Coronary artery (tissue), 2 donors: ENCODE measurements at places on chromosomes 12 and 14.
A peak's percentile ranks its signal among the peaks of the same experiment; 100 is the strongest.

- no peak for DNase-seq
Observed at GRCh38 chr14:93263416-93263815, 56.4 kb downstream of the UBR7 start.

DNA sequence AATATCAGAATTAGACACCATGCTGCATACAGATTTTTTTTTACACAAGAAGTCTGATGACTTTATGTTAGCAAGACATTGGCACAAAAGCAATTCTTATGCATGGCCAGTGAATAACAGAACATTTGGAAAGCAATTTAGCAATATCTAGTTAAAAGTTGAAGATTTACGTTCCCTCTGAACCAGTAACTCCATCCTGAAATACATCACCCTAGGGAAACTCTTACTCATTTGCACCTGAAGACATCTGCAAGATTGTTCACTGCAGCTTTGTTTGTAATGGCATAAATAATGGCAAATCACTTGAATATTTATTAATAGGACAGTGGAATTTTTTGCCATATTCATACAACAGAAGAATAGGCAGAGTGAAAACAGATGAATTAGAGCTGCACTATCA, 670.0 kb upstream of the NOVA1 start:
- DNase-seq, result no peak

- no peak for DNase-seq
Observed at GRCh38 chr14:92560106-92560865, 46.7 kb downstream of the RIN3 start.

DNA sequence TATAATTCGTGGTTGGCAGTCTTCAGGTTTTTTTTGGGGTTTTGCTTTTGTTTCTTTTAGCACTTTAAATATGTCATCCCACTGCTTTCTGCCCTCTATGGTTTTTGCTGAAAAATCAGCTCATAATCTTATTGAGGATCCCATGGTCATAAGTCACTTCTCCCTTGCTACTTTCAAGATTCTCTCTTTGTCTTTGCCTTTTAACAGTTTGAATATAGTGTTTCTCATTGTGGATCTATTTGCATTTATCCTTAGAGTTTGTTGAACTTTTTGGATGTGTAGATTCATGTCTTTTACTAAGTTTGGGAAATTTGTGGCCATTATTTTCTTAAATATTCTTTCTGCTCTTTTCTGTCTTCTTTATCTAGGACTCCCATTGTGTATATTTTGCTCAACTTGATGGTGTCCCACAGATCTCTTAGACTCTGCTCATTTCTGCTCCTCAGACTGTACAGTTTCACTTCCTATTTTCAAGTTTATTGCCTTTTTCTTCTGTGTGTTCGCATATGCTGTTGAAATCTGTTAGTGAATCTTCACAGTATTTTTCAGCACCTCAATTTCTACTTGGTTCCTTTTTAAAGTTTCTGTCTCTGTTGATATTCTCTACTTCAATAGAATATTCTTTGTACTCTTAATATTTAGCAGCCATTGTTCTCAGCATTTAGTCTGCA, 70.8 kb downstream of the WNK1 start:
- DNase-seq, result no peak

- no peak for DNase-seq
Observed at GRCh38 chr12:108482717-108483212, 32.3 kb upstream of the FICD start.

GRCh38 chr14:91170504-91171121, 56.7 kb downstream of the DGLUCY start:
- DNase-seq, result no peak

DNA sequence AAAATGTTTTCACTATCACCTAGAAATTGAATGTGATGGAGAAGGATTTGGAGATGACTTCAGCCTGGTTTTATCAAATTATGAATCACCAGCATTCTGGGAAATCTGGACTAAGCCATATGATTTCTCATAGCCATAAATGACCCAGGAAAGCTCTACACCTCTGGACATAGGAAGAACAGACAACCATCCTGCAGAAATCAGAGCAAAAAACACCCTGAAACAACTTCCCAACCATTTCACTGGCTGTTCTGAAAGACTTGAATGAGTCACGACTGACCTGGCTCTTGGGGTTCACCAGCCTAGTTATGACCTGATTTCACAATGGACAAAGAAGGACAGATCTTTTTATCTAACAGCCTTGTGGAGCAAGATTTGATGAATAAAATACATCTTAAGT, 123.8 kb downstream of the KCNH5 start:
- DNase-seq, result no peak

- DNase-seq, result no peak
Observed at GRCh38 chr14:94330857-94331256, 7.7 kb upstream of the SERPINA6 start.

GRCh38 chr14:77230914-77231313, 40.1 kb downstream of the NGB start:
- DNase-seq, result no peak

DNA sequence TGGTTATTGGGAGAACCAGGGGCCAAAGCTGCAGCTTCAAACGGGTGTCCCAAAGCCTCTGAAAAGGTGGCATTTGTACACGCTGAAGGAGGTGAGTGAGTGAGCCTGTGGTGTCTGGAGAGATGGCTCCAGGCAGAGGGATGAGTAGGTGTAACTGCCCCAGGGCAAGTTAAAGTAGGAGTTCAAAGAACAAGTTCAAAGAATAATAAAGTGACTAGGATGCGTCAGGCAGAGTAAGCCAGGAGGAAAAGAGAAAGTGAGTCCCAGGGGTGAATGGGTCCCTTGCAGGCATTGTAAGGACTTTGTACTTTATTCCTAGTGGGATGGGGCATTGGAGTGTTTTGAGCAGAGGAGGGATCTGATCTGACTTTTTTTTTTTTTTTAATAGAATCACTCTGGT, 201.4 kb upstream of the PWP1 start:
- no peak for DNase-seq

- DNase-seq, result no peak
Observed at GRCh38 chr12:1369938-1370500, 224.4 kb downstream of the FBXL14 start.

DNA sequence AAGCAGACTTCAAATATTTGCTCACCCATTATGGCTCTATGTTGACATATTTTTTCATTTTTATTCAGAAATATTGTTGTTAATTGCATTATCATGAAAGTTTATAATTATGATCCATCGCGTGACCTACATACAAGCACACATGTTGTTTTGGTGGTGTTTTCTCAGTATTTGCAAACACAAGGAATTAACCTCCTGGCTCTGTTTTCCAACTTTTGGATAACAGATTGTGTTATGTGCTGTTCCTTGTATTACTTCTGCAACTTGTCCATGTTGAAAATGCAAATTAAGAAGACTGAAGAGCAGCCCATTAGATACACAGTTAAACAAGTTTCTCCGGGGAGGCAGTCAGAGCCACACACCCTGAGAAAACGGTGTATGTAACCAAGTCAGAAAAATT, 201.2 kb downstream of the SEC23A start:
- no peak for DNase-seq

DNA sequence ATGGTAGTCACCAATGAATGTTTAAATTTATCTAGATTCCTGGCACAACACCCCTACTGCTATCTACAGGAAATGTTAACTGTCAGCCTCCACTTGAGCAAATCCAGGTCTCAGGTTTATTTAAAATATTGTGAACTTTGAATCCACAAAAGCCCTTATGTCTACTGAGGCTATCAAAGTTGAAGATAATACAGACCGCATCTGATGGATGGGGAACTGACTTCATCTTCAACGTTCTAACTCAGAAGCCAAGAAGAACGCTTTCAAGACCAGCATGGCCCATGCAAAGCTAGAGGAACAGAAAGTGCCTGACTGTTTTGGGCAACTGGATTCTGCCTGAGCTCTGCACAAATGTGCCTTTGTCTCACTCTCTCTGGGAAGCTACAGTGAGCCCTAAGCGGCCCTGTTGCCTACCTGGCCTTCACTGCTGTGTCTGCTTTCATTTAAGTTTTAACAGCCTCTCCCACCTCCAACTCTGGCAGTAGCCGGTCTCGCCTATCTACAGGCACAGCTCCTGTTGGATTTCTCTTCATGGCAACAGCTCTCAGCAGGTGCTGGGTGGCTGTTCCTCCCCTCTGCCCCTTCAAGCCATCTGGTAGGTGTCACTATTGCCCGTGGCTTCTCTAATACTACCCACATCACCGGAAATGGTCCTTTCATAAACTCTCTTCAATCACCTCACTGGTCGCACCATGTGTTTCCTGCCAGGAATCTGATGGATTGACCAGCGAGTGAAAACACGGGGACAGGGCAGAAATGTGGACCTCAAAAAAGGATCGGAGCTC, 112.1 kb upstream of the OVCH1 start:
- DNase-seq, result no peak

- peak; percentile 52 for DNase-seq
Observed at GRCh38 chr12:227286-227915, 13.4 kb upstream of the SLC6A12 start.

DNA sequence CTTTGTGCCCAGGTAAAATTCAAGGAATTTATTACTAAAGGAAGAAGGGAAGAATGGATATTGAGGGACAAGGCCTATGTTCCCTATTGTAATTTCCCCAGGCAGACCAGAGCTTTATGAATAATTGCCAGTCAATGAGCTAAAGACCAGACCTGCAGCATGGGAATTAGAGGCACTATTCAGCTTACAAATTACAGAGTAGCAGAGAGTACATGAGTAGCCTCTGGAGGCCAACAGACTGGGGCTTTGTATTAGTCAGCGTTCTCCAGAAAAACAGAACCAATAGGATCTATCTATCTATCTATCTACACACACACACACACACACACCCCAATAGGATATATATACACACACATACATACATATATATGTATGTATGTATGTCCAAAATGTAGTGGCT, 120.0 kb upstream of the RPH3A start:
- no peak for DNase-seq

DNA sequence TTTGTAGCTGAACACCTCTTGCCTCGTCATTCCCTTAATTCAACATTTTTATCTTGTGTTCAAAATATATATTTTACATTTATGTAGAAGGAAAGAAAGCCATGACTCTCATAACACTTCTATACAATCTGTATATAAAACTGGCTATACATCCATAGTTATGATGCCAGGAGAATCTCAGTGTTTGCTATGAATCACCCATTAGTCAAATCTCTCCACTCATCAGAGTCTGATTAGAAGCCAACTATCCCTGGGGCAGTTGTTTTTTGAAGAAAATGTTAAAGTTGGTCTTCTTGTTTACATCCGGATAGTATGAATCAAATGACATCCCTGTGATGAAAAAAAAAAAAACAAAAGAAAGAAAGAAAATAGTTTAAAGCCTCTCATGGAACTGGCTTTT, 503.9 kb downstream of the NELL2 start:
- DNase-seq, result no peak

DNA sequence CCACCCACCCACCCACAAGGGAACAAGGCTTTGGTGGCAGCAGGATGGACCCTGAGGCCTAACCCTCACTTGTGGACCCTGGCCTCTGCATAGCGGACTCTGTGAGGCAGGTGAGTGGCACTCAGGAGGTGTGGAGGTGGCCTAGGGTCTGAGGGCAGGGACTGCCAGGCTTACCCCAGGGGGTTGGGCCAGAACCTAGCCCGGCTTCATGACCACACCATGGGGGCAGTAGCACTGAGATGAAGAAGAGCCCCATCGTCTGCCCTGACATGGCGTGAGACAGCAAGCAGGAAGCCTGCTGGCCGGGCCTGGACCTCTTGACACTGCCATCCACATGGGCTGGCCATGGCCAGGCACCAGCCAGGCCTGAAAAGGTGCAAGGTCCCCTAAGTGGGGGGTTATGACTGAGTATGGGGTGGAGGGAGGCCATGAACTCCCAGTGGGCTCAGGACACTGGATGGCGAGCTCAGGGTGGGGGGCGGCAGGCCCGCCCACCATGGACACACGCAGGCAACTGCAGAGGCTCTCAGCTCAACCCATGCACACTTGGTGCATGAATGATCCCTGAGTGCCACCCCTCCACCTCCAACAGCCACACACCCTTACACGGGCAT, 29.3 kb downstream of the JAG2 start:
- DNase-seq, result no peak

GRCh38 chr14:89484051-89484844, 67.2 kb upstream of the FOXN3 start:
- no peak for DNase-seq

DNA sequence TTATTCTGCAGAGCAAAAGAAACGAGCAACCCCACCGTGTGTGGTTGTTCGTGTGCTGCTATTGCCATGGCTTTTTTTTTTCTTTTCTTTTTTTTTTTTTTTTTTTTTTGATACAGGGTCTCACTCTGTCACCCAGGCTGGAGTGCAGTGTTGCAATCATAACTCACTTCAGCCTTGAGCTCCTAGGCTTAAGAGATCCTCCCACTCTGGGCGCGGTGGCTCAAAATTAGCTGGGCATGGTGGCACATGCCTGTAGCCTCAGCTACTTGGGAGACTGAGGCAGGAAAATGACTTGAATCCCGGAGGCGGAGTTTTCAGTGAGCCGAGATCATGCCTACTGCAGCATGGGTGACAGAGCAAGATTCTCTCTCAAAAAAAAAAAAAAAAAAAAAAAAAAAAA, 144.2 kb downstream of the ESR2 start:
- no peak for DNase-seq

DNA sequence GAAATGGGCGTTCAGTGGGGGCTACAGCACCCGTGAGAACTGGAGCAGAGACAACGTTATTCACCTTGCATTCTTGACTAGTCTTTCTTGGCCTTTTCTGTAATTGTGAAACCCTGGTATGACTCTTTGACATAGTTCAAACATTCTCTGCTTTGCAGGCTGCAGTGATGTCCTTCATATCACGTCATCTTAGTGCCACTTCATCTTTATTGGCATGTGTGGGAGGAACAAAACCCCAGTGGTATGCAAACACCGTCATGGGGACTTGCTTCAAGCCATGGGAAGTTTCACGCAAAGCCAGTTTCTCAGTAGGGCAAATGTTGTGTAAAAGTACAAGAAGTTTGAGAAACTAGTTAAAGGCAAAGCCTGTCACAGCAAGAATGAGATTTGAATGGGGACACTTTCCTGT, 20.2 kb upstream of the DUSP16 start:
- DNase-seq, result no peak

DNA sequence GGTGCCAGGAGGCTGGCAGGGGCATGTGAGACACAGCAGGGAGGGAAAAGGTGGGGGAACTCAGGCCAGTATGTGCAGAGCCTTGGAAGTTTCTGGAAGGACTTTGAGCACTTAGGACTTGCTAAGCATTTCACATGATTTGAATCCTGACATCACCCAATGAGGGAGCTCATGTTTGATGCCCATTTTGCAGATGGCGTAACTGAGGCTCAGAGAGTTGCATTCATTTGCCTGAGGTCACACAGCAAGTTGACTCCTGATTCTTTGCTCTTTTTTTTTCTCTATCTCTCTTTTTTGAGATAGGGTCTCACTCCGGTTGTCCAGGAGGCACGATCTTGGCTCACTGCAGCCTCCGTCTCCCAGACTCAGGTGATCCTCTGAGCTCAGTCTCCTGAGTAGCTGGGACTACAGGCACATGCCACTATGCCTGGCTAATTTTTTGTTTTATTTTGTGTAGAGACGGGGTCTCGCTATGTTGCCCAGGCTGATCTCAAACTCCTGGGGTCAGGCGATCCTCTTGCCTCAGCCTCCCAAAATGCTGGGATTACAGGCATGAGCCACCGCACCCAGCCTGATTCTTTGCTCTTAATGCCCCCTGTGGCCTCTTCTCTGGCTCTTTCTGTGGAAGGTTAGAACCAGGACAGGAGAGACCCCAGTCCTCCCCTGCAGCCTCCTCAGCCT, 246.1 kb downstream of the RBM19 start:
- no peak for DNase-seq
